Activated T-cell treated with anti-CD3 and anti-CD28 coated beads, Interleukin-2, amount 50 U/mL, for 72 hours (primary cell): ENCODE measurements at places on chromosomes 2 and 18. TPM values are rescaled to one million over a fixed set of nuclear protein-coding genes. Genes with fewer than 3 reads are reported as not detected.

WDR12 gene
- 67.6 TPM for total RNA-seq

GRCh38 chr2:65550246-65550645, 117.8 kb upstream of the SPRED2 start:
- no peak for DNase-seq
- peaks cover 35% of the 10 kb centered on the region for H3K4me1 ChIP-seq
- H3K27me3 ChIP-seq = peaks cover 5% of the 10 kb centered on the region
- H3K4me3 ChIP-seq = no peak overlapping the region

DNA sequence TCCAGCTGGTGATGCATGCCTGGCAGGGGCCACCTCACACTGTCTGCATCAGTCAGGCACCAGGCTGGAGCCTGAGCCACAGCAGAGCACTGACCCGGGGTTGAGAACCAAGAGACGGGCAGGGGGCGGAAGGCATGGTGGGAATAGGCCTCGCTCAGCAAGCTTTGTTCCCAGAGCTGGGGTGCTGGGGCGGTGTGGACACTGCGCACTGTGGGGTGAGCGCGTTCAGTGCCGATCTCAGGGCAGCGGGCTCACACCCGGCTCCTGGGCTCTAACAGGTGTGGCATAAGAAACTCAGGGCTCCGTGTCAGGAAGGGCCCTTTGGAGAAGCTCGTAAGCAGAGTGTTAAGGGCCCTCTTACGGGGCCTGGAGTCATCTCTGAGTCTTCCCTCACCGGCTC, 15.7 kb downstream of the SH3RF3 start:
- no peak overlapping the region for H3K4me3 ChIP-seq
- H3K27ac ChIP-seq = no peak overlapping the region
- peaks cover 51% of the 10 kb centered on the region for H3K4me1 ChIP-seq
- no peak for DNase-seq
- H3K27me3 ChIP-seq = peaks cover 31% of the 10 kb centered on the region

SPP2 gene
- not detected for total RNA-seq

LINC00305 gene
- not detected for total RNA-seq

DNA sequence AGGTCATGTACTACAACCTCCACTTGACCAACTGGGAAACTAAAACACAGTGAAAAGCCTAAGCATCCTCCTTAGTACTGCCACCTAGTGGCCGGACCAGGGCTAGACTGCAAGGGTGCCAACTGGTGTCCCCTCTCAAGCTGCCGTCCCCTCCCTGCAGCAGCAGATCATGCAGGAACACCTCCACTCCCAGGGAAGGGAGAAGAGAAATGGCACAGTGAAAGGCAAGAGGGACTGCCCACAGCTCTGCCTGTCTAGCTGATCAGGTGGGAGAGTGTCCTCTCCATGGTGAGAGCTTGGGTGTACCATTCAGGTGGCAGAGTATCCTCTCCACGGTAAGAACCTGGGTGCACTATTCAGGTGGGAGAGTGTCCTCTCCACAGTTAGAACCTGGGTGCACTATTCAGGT, 78.1 kb downstream of the AAK1 start:
- H3K4me1 ChIP-seq = peaks cover 90% of the 10 kb centered on the region
- peak overlapping the region; percentile 11 for H3K27ac ChIP-seq
- DNase-seq = peak; percentile 82
- no peaks in the 10 kb centered on the region for H3K27me3 ChIP-seq
- H3K36me3 ChIP-seq = no peaks in the 10 kb centered on the region

ASAP2 gene
- 0.42 TPM for total RNA-seq

DNA sequence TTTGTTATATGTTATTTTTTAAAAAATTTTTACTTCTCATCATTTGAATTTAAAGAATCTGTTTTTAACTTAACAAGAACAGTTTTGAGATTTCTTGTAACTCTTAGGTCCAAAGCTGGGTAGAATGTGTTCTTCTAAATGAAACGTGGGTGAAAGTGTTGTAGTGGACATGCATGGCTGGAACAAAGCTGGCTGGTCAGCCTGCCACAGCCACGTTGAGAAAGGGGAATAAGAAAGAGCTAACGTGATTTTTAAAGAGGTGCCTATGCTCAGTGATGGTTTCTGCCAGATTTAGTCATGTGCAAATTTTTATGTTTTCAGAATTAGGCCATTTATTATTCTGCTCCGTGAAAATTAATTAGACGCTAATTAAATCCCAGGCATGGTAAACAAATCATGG, 203.9 kb upstream of the COL3A1 start:
- H3K27me3 ChIP-seq = no peaks in the 10 kb centered on the region
- no peaks in the 10 kb centered on the region for H3K4me1 ChIP-seq
- H3K27ac ChIP-seq = no peak overlapping the region
- H3K4me3 ChIP-seq = no peak overlapping the region
- no peak for DNase-seq

GRCh38 chr2:60473546-60473945, 79.9 kb downstream of the BCL11A start:
- DNase-seq = no peak
- H3K36me3 ChIP-seq = no peaks in the 10 kb centered on the region

- no peak overlapping the region for H3K4me3 ChIP-seq
- peak overlapping the region; percentile 94 for H3K27ac ChIP-seq
- H3K4me1 ChIP-seq = peaks cover 50% of the 10 kb centered on the region
- H3K27me3 ChIP-seq = no peaks in the 10 kb centered on the region
- DNase-seq = no peak
Observed at GRCh38 chr2:241094924-241095420, 7.1 kb downstream of the MTERF4 start.

TUBA3E gene
- total RNA-seq = not detected

TMEM247 gene
- not detected for total RNA-seq

YIPF4 gene
- 48.7 TPM for total RNA-seq

GRCh38 chr2:237538901-237539300, 27.5 kb upstream of the PRLH start:
- H3K36me3 ChIP-seq = no peaks in the 10 kb centered on the region
- no peak for DNase-seq
- H3K4me1 ChIP-seq = no peaks in the 10 kb centered on the region
- no peak overlapping the region for H3K4me3 ChIP-seq
- no peak overlapping the region for H3K27ac ChIP-seq
- H3K27me3 ChIP-seq = no peaks in the 10 kb centered on the region

DNA sequence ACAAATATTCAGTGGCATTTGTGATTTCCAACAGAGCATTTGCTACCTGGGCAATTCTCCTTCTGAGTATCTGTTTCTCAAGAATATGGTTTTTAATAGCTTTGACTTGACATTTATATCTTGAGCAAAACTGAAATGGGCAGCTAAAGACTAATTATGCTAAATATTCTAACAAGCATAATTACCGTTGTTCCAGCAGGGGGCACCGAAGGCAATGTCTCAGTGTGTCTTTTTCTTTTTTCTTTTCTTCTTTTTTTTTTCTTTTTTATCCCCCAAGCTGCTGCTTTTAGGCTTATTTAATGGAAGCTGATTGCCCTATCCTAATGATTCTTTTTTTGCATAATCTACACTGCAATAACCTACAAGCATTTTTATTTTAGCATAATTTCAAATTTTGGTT, 138.9 kb upstream of the NABP1 start:
- H3K27ac ChIP-seq = no peak overlapping the region
- peak; percentile 36 for DNase-seq
- H3K36me3 ChIP-seq = no peaks in the 10 kb centered on the region

DNA sequence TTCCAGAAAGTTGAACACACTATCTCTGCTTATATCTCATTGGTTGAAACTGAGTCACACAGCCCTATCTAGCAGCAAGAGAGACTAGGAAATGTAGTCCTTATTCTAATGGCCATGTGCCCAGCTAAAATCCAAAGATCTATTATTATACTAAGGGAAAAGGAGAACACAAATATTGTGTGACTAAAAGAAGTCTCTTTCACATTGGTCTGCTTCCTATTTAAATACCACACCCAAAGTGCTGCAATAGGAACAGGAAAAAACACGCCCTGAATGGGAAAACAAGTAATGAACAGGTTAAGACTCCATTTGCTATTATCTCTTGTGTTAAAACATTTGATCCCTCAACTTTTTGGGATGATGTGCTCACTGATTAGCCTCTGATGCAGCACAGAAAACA, 86.8 kb upstream of the BARD1 start:
- H3K36me3 ChIP-seq = no peaks in the 10 kb centered on the region
- no peaks in the 10 kb centered on the region for H3K27me3 ChIP-seq
- H3K4me1 ChIP-seq = no peaks in the 10 kb centered on the region
- H3K4me3 ChIP-seq = no peak overlapping the region
- no peak overlapping the region for H3K27ac ChIP-seq
- DNase-seq = no peak

DNA sequence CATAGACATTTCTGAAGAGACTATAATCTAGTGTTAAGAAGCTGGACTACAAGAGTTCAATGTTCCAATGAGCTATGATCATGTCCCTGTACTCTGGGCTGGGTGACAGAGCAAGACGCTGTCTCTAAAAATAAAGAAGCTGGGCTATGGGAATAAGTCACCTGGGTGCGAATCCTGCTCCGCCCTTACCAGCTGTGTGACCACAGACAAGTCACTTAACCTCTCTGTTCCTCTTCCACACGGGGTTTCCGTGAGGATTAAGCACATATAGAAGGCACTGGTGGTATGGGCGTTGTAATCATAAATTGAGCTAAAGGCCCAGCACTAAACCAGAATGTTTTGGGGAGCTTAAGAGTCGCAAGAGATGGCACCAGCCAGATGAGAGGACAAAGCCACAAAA, 178.5 kb downstream of the HAUS1 start:
- no peaks in the 10 kb centered on the region for H3K27me3 ChIP-seq

DNA sequence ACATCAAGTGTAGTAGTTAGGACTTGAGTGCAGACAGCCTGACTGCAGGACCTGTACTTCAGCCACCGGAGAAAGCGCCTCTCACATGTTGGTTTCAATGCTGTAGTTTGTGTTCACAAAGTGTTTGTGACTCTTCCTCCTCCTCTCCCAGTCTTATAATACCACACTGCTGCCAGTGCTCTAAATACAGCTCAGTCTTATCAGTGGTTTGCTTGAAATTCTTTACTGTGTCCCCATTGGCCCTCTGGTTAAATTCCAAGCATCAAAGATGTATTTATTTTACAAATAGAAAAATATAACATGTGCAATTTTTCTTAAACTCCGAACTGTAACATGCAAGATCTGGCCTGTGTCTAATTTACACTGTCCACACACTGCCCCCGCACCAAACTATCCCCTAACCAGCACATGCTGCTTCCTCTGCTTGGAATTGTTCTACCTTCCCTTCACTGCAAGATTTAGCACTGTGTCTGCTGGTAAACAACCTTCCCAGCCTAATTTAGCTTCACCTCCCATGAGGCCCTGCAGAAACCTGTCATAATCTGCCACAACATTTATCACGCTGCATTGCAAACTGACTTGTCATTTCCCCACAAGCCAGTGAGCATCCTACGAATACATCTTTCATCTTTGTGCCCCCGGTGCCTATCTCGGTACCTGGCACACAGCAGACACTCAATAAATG, 77.1 kb downstream of the SUMO1 start:
- peaks cover 16% of the 10 kb centered on the region for H3K4me1 ChIP-seq
- H3K4me3 ChIP-seq = peak overlapping the region; percentile 4
- H3K27me3 ChIP-seq = no peaks in the 10 kb centered on the region
- H3K36me3 ChIP-seq = no peaks in the 10 kb centered on the region

DNA sequence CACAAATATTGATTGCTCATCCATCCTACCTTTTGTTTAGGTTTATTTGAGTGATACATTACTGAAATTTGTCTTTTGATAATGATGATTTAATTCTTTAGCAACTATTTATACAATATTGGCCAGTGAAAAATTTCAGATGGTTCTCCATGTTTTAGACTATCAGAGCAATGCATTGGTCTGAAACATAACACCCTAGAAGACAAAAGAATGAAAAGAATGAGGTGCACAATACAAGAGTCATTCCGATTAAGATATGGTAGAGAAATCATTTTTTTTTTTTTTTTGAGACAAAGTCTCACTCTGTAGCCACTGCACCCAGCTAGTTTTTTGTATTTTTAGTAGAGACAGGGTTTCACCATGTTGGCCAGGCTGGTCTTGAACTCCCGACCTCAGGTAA, 197.4 kb upstream of the FAM98A start:
- no peaks in the 10 kb centered on the region for H3K4me1 ChIP-seq
- H3K27me3 ChIP-seq = no peaks in the 10 kb centered on the region
- DNase-seq = no peak

C2orf76 gene
- total RNA-seq = 15.3 TPM

DNA sequence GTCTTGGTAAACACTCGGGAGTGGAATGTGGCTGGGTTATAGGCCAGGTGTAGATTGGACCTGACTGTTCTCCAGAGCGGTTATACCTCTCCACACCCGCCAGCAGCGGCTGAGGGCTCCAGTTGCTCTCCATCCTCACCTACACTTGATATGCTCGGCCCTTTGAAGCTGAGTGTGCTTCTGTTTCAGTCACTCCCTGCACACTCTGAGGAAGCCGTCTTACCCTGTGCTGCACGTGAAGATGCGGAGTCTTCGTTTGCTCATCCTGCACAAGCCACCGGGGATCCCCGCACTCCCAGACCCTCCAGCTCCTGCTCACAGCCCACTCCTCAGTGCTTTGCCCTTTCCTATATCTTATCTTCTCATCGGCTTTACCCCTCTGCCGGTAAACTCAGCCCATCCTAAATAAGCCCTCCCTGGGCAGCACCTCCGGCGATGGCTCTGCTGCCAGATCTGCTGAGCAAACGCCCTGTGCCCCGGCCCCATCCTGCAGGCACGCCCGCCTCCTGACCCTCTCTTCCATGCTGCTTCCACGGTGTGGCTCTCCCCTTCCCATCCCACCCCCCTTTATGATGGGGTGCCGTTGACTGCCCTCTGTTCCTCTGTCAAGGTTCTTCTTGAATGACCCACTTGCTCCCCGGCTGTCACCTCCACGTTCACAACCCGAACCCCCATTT, 47.3 kb upstream of the ODC1 start:
- peaks cover 15% of the 10 kb centered on the region for H3K27me3 ChIP-seq
- no peak overlapping the region for H3K27ac ChIP-seq
- DNase-seq = no peak
- H3K36me3 ChIP-seq = peaks cover 8% of the 10 kb centered on the region

DNA sequence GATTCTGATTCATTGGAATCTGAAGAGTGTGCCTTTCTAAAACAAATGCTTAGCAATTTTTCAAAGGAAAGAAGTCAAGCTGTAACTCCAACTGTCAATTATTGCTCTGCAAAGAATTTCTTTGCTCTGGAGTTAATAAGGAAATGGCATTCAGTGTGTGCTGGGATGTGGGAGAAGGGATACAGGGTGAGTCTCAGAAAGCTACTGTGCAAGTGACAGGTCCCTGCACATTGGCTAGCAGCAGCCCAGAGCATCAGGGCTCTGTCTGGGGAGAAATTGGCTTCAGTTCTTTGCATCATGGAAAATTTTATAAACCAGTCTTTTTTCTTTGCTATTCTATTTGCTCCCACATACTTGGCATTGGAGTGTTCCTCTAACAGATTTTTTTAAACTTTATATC, 1.1 kb upstream of the SYT4 start:
- no peak for DNase-seq
- no peak overlapping the region for H3K4me3 ChIP-seq
- H3K36me3 ChIP-seq = no peaks in the 10 kb centered on the region
- H3K4me1 ChIP-seq = no peaks in the 10 kb centered on the region

MOCOS gene
- total RNA-seq = 0.22 TPM

GRCh38 chr2:56287974-56288373, 104.2 kb downstream of the CCDC85A start:
- H3K4me3 ChIP-seq = no peak overlapping the region
- no peaks in the 10 kb centered on the region for H3K4me1 ChIP-seq
- H3K27me3 ChIP-seq = no peaks in the 10 kb centered on the region
- H3K27ac ChIP-seq = no peak overlapping the region

- no peaks in the 10 kb centered on the region for H3K27me3 ChIP-seq
- no peak for DNase-seq
- H3K36me3 ChIP-seq = peaks cover 11% of the 10 kb centered on the region
- H3K27ac ChIP-seq = no peak overlapping the region
Observed at GRCh38 chr2:25268139-25268538, 73.6 kb downstream of the DNMT3A start.
